COLO829 (cell line): ENCODE measurements at places on chromosomes 5 and 9.

GRCh38 chr9:124348831-124349230 is 66.4 kb downstream of the PSMB7 start:
- DNase-seq, result no peak

DNA sequence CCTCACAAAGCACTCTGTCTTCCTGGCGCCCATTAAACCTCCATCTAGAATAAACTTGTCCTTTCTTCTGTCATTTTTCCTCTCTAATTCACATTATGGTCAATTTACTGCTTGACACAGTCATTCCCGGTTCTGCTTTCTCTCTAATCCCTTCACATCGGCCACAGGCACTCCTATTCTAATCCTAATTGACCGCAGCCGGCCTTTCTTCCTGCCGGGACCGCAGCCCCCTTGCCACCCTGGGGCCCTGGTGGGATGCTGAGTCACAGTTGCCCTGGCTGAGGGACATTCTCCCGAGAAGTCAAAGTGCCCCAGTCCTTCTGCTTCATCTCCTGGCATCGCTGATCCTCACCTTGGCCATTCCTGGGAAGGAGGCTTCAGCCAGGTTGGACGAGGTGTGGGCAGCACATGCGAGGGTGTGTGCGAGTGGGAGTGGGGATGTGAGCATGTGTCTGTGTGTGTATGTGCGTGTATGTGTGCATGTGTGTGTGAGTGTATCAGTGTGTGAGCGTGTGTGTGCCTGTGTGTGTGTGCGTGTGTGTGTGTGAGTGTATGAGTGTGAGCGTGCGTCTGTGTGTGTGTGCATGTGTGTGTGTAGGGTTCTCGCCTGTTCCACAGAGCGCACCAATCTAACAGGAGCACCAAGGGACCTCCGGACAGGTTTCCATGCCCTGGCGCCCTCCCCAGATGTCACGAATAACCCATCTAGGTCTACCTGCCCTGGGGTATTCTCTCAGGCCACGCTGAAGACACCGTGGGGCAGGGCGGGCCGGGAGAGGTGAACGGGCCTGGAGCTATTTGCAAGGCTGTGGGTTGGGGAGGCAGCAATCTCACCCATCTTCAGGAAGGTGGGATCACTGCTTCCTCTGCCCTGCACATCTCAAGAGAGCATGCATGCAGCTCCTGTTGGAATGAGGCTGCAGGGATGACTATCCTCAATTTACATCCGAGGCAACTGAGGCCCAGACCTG is 191.2 kb downstream of the PAX5 start:
- DNase-seq, result peak; percentile 20

DNA sequence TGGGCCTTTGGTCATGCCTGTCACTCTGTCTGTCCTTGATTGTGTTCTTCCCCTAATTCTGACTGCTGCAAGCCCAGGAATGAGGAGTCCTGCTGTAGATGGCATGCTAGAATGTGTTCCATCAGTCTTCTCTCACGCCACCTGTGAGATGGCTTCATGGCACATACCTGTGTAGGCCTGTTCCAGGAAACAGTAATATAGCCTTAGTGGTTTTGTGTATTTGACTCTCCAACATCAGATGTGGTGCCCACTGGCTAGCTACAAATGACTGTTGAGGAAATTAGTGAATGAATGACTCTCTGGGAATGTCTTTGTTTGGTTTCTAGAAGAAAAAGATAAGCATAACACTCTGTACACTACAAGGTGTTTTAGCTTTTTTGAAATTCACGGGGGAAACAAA is 367.5 kb downstream of the KDM4C start:
- DNase-seq, result no peak

DNA sequence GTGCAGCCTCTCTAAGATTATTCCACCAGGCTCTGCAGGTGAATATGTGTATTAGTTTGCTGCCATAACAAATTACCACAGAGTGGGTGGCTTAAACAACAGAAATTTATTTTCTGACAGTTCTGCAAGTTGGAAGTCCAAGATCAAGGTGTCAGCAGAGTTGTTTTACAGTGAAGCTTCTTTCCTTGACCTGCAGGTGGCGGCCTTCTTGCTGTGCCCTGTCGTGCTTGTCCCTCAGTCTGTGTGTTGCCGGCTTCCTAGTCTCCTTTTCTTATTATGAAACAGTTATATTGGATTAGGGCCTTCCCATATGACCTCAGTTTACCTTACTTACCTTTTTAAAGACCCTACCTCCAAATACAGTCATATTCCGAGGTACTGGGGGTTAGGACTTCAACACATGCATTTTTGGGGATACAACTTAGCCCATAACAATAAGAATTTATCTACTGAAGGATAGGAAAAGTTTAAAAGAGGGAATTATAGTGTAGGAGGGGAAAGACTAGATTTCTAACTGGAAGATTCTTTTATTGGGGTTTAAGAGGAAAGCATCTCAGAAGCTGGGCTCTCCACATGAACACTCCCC is 97.4 kb downstream of the OSTF1 start:
- DNase-seq, result peak; percentile 35

DNA sequence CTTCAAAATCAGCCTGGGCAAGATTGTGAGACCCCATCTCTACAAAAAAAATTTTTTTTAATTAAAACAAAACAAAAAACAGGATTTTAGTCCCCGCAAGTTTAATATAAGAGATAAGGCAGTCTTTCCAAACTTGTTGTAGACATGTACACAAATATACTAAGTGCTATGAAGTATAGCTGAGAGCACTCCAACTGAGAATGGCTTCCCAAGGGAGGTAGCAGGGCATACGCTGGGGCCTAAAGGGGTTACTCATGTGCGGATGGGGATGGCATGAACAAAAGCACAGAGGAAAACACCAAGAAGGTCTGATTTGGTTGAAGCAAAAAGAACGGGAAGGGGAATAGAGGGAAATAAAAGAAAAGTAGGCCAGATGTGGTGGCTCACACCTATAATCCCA is 21.1 kb downstream of the SAR1B start:
- DNase-seq, result no peak

DNA sequence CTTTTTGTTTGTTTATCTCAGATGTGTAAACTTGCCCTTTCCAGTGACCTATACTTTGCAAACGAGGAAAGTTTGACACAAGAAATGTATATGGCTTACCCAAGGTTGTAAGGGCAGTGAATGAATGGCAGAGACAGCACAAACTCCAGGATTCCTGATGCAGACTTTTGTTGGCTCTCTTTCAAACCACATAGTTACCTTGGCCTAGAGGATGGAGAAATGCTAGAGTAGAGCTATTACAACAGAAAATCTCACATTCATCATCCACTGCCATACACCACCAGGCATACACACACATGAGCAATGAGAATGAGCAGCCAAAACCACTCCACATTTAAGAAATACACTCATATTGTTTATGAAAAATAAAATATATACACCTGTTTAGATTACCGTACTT is 387.0 kb downstream of the TLR4 start:
- no peak for DNase-seq

DNA sequence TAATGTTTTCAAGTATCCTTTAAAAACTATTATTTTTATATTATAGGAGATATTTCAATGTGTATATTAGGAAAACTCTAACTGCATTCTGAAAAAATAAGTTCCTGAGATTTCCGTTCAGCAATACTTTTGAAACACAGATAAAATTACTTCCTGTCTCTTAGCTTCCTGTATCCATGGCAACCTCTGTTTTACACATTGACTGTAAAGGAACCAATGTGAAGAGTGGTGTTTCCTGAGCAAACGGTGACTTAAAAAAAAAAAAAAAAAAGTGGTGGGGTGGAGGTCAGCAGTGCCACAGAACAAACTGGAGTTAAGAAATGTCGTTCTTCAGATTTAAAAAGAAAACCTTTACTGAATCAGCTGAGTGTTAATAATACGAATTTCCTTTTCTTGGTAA is at the start of gene LRRC70:
Gene LRRC70, plus strand, starts transcription at position 280 of the 400 bp plus-strand sequence. CDS start 620 bp downstream, outside the sequence.
- peak; percentile 6 for DNase-seq

- DNase-seq, result no peak
Measured at GRCh38 chr9:97628668-97629067, 4.5 kb downstream of the TSTD2 start.

GRCh38 chr9:89529243-89530035 is 31.5 kb upstream of the SEMA4D start:
- no peak for DNase-seq

DNA sequence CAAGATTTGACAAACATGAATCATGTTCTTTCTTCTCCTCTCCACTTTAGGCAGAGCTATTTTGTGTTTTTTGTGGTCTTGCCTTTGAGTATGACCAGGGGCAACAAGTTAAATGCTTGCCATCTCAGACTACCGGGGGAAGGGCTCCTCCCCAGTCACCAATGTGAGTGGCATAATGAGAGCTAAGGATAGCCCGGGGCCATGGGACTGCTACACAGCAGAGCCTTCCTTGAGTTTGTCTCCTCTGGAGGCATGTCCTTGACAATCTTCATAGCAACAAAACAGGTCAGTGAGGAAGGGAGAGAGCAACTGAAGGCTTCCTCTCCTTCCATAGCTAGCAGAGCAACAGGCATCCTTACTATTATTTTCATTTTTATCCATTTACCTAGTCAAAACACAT is 299.3 kb downstream of the ENC1 start:
- no peak for DNase-seq

- peak; percentile 50 for DNase-seq
Measured at GRCh38 chr5:72179028-72179815, 71.9 kb downstream of the MAP1B start.

GRCh38 chr9:76401580-76402354 is 7.5 kb upstream of the RFK start:
- no peak for DNase-seq

DNA sequence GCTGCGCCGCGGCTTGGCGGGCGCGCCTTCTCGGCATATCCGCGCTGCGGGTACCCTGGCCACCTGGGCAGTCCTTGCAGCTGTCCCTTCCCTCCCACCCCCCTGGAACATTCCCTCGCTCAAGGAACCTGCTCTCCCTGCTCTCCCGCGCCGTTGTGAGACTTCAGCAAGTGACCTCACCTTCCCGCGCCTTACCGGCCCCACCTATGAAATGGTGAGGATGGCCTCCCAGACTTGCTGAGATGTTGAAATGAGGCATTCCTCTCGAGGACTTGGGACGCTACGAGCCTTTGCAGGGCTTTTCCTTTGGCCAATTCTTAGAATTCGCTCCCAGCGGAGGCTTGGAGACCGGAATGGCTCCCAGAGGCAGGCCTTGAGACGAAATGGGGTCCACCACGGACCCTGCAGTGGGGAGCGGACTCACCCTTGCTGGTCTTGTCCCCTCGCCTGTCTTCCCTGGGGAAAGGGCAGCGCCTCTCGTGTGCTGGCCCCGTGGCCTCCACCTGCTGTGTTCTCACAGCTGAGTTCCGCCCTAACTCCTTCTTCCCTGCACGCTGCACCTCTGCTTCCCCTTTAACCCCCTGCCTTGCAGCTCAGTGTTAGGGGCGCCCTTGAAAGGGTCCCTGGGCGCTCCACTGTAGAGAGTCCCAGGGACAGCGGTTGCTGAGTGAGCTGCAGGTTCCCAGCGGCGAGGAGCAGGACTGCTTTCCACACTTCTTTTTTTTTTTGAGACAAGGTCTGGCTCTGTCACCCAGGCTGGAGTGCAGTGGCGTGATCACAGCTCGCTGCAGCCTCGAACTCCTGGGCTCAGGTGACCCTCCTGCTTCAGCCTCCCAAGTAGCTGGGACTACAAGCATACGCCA is 907 bp downstream of the HMCN2 start:
- DNase-seq, result no peak

- no peak for DNase-seq
Measured at GRCh38 chr9:22241611-22242010, 205.0 kb upstream of the DMRTA1 start.

DNA sequence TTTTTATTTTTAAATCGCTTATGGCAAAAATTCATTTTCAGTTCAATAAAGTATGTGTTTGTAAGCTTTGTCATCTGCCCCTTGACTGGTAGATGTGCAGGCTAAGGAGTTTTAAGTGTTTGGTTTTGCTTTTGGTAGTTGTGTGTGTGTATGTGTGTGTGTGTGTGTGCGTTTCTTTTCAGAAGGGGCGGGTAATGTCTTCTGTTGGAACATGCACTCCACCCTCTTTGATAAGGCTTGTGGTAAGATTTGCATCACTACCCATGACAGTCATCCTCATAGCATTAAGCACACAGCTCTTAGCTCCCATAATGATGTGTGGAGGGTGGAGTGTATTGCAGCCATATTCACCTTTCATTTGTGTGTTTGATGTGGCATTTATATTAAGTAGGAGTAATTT is 92.1 kb upstream of the FSD1L start:
- no peak for DNase-seq

- no peak for DNase-seq
Measured at GRCh38 chr5:54443270-54443669, 12.2 kb upstream of the HSPB3 start.

DNA sequence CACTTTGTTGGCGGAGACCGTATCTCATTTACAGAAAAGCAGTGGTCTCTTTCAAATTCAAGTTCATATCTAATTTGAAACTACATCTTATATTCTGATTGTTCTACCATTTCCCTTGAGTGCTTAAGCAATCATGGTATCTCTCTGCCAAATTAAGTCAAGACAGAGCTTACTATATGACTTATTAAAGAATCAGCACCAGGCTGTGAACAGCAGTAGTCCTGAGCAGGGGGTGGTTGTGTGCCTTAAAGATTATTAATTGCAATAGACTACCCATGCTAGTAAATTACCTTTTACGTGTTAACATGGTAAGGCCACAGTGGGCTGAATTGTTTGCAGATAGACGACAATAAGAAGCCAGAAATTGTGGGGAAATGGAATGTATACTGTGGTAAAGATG is 21.5 kb downstream of the SNCAIP start:
- no peak for DNase-seq

- DNase-seq, result no peak
Measured at GRCh38 chr5:5351288-5351979, 71.0 kb upstream of the ICE1 start.

DNA sequence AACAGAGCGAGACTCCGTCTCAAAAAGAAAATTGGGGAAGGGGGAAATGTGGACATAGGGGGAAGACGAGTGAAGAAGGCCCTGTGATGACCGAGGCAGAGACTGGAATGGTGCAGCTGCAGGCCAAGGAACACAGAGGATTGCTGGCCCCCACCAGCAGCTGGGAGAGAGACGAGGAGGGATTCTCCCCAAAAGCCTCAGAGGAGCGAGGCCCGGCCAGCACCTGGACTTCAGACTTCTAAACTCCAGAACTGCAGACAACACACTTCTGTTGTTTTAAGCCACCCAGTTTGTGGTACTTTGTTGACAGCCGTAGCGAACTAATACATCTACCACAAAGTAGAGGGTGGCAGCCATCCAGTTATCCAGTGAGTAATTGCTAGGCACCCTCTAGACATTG is 124.6 kb downstream of the ATPSCKMT start:
- no peak for DNase-seq

DNA sequence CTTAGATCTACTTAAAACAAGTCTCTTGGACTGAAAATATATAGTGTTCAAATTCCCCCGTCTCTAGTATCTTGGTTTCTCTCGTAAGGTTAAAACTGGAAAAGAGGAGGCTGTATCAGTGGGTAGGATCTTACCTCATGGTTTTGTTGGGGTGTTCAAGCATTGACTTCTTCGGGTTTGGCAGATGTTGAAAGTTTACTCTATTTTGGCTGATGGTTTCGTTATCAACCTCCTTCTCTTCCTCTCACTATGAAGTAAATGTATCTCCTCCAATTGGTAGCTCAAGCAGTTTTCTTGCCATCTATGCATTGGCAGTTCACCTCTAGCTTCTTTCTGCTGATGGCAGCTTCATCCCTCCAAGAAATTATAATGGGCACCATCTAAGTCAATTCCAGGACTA is 506.5 kb upstream of the GRIN3A start:
- no peak for DNase-seq

- DNase-seq, result peak; percentile 15
Measured at GRCh38 chr9:22238809-22239684, 207.6 kb upstream of the DMRTA1 start.

- DNase-seq, result no peak
Measured at GRCh38 chr5:76221311-76221710, 138.1 kb downstream of the SV2C start.

- DNase-seq, result no peak
Measured at GRCh38 chr9:97367729-97368128, 44.2 kb upstream of the TDRD7 start.

- no peak for DNase-seq
Measured at GRCh38 chr5:88509403-88509802, 240.8 kb upstream of the TMEM161B start.
